ENCODE measurements at places on chromosomes 1 and 21.
A peak's percentile ranks its signal among the peaks of the same experiment; 100 is the strongest.

DNA sequence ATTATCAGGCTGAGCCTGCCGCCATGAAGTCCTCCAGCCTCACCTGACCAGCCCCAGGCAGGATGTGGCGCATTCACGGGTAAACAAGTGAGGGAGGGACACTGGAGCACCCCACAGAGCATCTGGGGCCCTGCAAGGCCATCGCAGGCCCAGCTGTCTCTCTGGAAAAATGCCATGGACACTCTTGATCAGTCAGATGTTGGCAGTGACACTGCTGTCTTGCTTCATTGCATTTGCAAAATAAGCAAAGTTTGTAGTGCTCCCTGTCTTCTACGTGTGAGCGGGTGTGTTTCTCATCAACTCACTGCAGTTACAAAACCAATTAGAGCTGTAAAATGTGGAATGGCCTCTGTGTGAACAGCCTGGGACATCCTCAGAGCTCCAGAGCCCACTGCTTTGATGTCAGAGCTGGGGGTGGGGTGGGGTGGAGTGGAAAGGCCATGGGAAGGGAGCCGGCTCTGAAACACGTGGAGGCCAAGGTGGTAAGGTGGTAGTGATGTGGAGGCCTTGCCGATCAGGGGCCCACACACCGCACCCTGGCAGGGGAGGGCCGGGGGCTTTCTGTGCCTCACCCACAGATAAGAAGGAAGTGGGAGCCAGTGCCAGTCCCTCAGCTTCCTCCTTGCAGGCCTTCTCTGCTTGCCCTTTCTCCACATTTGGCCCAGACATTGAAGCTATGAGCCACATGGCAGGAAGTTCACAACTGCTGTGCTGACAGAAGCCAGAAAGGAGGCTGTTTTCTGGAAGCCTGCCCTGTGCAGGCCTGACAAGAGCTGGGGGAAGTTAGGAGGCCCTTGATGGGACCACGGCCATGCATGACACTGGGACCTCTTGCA lies 254.9 kb downstream of the RHOU start:
- peak; percentile 21 for ATAC-seq

DNA sequence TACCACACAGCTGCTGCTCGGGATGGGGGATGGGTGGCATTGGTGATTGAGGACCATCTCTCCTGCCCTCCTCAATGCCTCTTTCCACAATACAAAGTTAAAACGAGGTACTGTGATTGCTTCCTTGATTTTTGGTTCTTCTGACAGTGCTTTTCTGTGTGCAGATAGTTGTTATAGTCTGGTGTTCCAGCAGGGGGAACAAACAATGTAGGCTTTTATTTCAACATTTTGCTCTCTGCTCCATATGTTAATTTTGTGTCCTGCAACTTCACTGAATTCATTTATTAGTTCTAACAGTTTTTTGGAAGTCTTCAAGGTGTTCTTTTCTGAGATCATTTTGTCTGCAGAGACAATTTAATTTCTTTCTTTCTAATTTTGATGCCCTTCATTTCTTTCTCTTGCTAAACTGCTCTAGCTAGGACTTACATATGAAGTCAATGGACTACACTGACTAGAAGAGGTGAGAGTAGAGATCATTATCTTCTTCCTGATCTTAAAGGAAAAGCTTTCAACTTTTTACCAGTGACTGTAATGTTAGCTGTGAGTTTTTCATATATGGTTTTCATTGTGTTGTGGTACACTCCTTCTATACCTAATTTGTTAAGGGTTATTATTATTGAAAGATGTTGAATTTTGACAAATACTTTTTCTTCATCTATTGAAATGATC lies 45.4 kb downstream of the TNFSF18 start:
- peak; percentile 28 for ATAC-seq

DNA sequence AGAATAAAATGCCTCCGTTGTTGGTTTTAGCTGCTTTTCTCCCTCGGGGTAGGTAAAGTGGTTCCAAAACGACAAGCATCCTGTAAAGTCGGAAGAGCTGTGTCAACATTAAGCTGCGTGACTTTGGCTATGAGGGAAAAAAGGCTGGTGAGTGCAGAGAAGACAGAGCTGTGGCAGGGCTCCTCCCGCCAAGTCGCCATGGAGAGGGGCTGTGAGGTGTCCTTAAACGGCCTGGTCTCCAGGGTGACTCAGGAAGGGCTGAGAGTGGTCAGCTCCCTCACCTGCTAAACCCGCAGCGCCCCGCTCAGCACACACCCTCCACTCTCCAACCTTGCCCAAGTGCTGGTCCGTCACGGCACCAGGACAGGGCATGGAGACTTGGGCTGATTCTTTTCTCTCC lies 91.6 kb upstream of the SAMD11 start:
- peak; percentile 3 for ATAC-seq

- no peak for ATAC-seq
Observed at GRCh38 chr1:29631361-29631760, 395.0 kb downstream of the PTPRU start.

- ATAC-seq: no peak
Observed at GRCh38 chr1:205047764-205048231, 4.8 kb downstream of the CNTN2 start.

DNA sequence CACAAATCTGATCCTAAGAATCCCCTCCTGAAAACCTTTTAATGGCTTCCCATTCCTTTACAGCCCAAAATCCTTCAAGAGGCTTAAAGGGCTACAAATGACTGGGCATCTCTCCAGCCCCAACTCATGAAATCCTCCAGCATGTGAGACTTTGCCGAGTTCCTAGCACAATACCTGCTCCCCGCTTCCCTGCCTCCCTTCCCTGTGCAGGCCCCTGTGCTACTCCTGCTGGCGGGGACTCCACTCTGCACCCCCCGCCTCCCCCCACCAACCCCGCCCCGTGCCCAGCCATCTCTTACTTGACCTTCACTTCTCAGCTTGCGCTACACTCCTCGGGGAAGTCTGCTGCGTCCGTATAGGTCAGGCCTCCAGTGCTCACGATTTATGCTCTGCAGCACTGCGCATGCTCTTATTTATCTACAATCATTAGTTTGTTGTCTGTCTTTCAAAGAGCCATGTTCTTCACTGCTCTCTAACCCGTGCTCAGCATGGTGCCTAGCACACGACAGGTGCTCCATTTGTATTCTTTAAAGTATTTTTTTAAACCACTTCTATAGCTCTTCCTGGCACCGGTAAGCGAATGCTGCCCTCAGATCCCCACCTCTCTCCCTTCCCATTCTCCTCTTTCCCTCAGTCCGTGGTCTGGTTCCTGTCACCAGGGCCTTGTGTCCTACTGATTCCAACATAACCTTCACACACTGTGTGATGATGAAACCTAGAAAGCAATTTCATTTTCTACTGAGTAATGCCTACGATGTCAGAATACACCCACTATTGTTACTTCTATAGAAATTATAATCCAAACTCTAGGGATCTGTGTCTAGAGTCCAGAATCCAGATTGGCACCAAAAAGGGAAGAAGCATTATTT lies 37.5 kb upstream of the PLA2G2C start:
- ATAC-seq: peak; percentile 87

DNA sequence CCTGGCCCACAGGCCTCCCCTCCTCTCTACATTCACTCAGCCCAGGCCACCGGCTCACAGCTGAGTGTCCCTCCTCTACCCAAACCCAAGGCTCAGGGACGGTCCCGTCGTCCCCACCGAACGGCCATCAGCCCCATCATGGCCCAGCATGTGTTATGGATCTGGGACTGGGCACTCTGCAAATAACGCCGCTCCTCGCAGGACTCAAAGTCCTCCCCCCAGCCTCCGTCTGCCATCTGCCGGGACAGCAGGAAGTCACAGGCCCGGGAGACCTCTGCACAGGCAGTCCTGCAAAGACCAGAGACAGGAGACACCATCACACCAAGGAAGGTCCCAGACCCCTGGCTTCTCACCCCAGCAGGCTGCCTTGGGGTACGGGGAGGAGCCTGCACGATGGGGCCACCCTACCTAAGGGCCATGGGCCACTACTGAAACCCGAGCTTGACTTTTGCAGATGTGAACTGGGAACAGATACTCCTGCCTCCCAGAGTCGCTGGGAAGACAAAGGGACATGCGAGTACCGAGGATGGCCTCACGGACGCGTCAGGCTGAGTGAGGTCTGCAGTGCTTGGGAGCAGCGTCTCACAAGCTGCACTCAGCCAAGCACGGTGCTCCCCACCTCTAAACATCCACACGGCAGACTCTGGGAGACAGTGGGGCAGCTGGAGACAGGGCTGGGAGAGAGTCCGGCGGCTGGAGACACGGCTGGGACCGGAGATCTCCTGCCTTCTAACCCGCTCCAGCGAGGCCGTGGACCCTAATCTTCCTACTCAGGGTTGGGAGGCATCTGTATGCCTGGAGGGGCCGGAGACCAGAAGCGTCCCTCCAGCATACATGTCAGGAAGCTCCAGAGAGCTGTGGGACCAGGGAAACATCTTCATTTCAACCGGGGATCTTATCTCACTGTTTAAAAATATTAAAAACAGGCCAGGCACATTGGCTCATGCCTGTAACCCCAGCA lies 10.4 kb upstream of the SPATC1L start:
- ATAC-seq: no peak

GRCh38 chr1:217392441-217392840 lies 238.4 kb downstream of the GPATCH2 start:
- no peak for ATAC-seq

DNA sequence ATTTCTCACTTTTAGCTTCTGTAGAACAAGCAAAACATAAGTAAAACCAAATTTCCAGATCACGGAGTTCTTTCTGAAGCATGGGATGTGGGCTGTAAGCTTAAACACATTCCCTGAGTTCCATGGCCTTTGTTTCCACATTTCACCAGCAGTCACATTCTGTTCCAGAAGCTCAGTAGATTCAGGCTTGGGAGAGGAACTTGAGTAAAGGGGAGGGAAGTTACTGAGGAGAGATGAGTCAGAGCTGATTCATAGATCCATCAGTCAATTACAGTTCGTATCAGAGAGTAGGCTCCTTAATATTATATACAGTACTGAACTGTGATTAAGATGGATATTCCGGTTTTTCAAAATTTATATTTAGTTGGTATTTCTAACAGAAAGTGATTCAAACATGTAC lies 614.3 kb downstream of the NCAM2 start:
- ATAC-seq: no peak

DNA sequence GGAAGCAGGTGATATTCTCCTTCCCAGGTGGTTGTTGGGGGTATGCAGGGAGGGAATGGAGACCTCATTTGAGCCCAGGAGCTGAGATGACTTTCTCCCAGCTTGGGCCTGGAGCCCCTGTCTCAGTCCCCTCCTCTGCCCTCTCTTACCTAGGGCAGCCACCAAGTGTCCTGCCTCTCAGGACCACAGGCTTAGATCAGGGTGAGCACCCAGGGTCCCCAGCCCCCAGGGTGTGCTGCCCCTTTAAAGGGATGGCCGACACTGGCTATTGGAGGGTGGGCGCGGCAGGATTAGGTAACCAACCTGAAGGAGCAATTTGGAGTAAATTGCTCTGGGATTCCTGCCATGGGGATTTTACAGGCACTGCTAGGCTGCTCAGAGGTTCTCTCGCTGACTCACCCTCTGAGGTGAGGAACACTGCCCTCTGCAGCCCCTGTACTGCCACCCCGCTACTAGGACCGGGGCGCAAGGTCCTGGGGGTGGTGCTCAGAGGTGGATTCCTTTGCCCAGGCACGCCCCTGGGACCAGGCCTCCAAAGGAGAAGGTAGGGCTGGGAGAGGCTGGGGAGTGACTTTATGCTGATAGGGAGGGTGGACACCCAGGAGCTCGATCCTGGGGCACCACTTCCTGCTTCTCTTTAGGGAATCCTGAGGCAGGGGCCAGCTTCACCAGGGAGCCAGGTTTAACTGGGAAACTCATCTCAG lies 1.5 kb downstream of the RPS6KA1 start:
- ATAC-seq: peak; percentile 14

GRCh38 chr1:35553851-35554250 lies 3.4 kb downstream of the KIAA0319L start:
- ATAC-seq: no peak

GRCh38 chr21:44658541-44658910 lies 794 bp downstream of the KRTAP12-3 start:
- no peak for ATAC-seq

GRCh38 chr1:36341626-36342320 lies 18.3 kb upstream of the EVA1B start:
- peak; percentile 10 for ATAC-seq

- ATAC-seq: no peak
Observed at GRCh38 chr1:12284486-12284885, 54.7 kb downstream of the VPS13D start.

DNA sequence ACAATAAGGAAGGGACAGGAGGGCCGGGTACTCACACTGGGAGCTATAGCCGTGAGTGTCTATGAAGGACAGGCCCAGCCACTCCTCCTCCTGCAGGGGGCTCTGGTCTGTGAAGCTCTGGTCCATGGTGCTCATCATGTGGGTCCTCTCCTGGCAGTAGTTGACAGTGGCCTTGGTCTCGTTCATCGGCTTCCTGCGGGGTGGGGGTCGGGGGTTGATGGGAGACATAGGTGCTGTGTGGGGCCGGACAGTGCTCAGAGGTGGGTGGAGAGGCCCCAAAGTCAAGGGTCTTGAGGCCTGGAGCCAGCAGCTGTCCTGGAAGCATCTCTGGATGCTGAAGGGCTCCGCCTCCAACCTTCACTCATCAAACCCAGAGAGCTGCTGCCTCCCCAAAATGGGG lies 260.4 kb downstream of the PTPRU start:
- ATAC-seq: no peak

DNA sequence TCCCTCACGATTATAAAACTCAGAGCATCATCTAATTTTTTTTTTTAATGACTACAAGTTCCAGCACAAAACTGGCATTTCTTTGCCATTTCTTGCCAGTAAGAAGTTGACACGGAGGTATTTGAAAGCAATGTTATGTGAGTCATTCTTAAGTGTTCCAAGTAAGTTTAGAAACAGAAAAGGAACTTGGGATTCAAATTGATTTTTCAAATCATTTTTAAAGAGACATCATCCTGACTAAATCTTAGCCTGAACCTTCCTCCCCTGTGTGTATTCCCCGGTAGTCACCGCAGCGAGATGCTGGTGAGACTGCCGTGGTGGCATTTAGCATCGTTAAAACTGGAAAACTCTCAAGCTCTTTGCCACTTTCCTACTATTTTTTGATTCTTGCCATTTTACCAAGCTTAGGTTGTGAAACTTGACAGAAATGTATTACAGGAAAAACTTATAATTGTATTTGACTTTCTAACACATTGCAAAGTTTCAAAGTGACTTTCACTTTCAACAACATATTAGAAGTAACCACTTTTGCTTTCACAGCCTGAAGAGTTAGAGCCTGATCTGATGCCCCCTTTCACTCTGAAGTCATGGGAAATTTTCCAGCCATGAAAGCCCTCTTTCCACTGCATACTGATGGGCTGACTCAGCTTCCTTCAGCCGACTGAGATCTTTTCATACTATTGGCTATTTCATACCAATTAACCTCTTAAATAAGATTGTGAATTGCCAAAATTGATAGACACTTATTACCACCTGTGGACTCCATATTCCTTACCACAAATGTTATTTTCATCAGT lies 61.4 kb downstream of the OLFML2B start:
- ATAC-seq: peak; percentile 53

Data from motor neuron (in vitro differentiated cells).